Stimulated activated naive CD4-positive, alpha-beta T cell treated with Interleukin-2 at 50 U/mL for 16 hours (primary cell): ENCODE measurements at places on chromosomes 11 and 22.

GRCh38 chr11:2587976-2588748 is 111.6 kb downstream of the KCNQ1OT1 start:
- no peak for DNase-seq

DNA sequence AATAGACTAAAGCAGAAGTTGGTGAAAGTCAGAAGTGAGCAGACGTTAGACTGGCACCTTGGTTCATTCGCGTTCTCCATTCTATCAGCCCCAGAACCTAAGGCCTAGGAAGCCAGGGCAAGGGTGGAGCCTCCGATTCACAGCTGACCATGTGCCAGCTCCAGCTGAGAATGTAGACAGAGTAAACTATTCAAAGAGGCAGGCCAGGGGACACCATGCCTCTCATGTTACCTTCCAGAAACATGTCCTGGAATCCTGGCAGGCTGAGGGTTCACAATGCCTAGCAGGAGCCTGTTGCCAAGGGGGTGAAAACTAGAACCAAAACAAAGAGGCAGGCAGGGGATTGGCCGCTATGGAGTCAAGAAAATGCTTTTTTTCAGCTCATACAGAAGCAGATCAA is 224.4 kb upstream of the POU2AF2 start:
- DNase-seq: no peak

DNA sequence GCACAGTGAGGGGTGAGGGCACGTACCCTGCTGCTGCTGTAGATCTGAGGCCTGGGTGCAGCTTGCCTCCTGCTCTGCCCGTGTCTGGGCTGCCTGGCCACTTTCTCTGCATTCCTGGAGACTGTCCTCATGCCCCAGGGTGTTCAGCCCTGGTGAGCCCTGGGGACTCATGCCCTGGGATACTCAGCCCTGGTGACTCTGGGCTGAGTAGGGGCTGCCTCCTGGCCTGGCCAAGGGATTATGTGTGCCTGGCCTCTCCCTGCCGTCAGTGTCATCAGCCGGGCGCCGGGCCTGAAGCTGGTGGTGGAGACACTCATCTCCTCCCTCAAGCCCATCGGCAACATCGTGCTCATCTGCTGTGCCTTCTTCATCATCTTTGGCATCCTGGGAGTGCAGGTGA is 94.7 kb downstream of the CACNA1I start:
- no peak for DNase-seq

DNA sequence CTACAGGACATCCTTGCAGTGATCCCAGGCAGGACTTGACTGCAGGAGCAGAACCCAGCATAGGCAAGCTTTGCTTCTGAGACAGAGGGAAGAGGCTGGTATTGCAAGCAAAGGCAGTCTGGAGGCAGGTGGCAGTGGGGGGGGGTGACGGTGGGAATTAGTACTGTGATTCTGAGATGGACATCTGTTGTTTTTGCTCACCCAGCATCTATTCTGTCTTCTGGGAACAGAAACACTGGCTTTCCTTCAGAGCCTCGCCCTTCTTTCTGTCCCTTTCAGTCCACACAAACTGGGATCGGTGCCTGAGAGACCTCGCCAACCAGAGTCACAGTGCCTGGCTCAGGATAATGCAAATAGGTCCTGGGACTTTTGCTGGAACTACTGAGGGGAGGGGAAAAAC is 31.2 kb upstream of the RASL10A start:
- no peak for DNase-seq

DNA sequence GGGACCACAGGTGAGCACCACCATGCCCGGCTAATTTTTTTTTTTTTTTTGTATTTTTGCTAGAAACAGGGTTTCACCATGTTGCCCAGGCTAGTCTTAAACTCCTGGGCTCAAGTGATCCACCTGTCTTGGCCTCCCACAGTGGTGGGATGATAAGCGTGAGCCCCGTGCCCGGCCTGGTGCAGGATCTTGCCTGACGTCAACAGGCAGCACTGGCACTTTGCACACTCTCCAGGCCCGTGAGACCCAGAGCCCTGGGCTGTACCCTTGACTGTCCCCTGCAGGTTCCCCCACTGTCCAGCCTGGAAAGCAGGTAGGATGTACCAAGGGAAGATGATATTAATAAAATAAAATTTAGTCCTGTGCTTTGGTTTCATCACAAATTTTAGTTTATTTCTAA is 29.1 kb upstream of the PANX2 start:
- no peak for DNase-seq

DNA sequence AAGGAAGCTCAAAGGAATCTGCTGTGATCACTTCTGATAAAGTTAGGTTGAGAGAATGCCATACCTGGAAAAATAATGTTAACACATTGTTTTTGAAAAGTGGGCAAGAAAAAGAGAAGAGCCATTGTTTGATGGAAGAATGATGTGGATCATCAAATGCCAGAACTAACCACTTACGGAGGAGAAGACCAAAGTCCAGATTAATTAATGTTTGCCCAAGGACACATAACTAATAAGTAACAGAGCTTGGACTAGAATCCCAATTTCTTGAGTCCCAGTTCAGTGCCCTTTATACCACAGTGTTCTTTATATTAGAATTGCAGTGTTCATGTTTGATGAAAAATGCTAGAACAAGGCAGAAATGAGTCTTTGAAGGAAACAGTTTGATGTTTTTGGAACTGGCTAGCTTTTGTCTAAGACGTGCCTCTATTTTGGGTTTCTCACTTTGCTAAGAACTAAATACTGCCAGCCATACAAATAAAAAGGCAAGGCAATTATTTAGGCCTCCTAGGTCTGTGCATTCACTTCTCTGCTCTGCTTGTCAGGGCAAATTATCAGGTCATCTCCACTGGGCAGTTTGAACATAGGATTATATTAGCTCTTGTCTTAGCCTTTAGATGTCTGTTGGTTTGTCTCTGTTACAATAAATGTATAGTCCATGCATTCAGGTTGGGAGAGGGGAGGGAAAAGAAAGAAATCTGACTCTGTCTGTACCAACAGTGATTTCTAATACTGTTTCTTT is 72.3 kb downstream of the TRIM44 start:
- no peak for DNase-seq

GRCh38 chr11:101433151-101433550 is 150.7 kb downstream of the TRPC6 start:
- DNase-seq: no peak

GRCh38 chr11:5137014-5137413 is 1.1 kb downstream of the OR52A5 start:
- no peak for DNase-seq

GRCh38 chr11:80371931-80372330 is 931.1 kb upstream of the TENM4 start:
- DNase-seq: no peak

GRCh38 chr11:88015170-88015569 is 160.1 kb downstream of the RAB38 start:
- DNase-seq: no peak

- no peak for DNase-seq
Measured at GRCh38 chr11:57476047-57476756, 15.9 kb downstream of the RTN4RL2 start.

- no peak for DNase-seq
Measured at GRCh38 chr11:67317888-67318555, 14.7 kb downstream of the SSH3 start.

- no peak for DNase-seq
Measured at GRCh38 chr11:17639781-17640180, 79.6 kb upstream of the MYOD1 start.

GRCh38 chr11:76173663-76174062 is 32.6 kb downstream of the WNT11 start:
- no peak for DNase-seq

DNA sequence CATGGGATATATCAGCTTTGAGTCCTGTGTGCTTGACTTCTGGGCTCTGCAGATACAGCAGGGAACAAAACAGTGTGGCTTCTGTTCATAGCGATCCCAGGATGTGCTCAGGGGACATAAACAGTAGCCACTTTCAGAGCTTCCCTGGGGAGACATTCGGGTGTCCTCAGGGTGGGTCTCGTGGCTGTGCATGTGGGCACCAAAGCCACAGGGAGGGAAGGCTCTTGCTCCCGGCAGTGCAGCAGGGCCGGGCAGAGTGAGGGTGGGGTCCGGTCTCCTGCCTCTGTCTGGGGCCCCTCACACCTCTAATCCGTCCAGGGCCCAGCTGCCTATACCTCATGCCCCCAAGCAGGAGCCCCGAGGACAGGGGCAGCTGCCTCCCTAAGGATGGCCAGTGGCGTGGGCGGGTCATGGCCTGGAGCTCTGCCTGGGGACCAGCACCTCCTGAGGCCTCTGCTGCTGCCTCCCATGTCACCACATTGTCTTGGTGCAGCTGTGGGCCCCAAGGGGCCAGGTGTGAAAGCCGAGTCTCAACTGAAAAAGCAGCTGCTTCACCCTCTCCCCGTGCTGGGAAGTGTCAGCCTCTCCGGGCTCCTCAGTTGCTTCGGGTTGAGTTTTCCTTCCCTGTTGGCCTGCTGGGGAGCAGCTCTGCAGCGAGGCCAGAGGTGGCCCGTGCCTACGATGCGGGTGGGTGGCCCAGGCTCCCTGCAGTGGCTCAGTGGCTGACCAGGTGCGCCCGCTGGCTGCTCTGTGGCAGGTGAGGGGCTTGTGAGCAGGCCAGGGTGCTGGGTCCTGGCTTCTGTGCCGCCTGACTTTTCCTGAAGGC is 3.8 kb downstream of the TPCN2 start:
- no peak for DNase-seq

DNA sequence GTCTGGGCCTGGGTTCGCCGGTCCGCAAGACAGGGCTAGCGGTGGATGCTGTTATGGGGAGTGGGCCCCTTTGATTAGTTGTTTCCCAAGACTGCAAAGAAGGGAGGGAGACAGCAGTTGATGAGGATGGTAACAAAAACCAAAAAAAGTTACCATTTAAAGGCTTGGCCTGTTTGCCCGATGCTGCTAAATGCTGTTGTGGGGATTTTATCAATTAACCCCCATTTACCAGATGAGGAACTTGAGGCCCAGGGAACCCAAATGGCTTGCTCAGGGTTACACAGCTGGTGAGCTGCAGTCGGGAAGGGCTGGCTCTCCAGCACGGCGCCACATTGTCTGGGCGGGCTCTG is 3.4 kb downstream of the TRPT1 start:
- DNase-seq: no peak
